ENCODE measurements at places on chromosomes 13 and 19.

- DNase-seq, result no peak
Observed at GRCh38 chr13:87878706-87879105, 207.5 kb downstream of the SLITRK5 start.

- DNase-seq, result no peak
Observed at GRCh38 chr13:114069376-114070097, 62.9 kb downstream of the RASA3 start.

GRCh38 chr13:27008733-27009132, 162.9 kb downstream of the USP12 start:
- DNase-seq, result no peak

DNA sequence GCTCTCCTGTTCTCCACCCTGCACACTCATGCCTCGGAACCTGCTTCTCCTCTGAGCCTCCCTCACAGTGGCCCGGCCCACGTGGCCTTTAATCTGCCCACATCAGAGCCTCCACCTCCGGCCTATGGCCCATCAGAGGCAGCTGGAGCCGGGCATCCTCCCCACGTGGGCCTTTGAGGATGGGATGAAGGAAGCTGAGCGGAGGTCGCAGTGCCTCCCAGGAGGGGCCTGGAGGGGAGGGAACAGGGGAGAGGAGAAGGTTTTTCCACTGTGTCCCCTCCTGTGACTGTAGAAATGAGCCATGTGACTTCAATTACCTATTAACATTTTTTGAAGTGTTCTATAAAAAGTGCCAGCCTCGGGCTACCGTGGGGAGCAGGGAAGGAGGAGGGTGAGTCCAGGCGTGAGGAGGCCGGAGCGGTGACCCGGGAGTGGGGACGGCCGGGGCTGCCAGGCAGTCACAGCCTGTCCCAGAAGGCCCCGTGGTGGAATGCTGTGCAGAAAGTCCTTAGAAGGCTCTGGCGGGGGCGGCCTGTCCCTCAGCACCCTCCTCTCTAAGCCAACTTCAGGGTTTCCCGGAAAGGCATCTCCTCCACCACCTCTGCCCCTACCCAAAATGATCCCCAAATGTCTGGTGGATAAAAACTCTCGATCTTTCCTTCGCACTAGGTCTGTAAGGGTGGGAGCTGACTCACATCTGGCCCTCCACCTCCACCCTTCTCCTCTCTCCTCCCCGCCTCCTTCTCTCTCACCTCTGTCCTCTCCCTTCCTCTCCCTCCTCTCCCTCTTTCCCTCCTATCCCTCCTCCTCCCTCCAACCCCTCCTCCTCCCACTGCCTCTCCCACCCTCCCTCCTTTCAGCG, 24.8 kb upstream of the SLC1A5 start:
- DNase-seq, result no peak

DNA sequence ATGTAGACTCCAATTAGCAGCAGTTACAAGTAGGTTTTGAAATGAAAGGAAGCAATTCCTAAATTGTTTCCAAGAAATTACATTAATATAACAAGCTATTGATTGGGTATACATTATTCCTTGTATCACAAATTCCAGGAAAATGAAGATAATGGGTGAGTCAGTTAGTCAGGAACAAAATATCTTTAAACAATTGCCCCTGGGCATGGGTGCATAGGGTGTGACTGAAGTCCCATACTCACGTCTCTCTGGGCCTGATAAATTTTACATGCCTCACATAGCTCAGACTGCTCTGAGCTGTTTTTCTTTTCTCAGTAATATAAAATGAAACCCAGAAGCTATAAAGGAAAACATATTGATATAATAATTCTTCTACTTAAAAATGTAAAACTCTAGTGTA, 87.8 kb downstream of the FNDC3A start:
- DNase-seq, result no peak
